Nephron progenitor cell (in vitro differentiated cells): ENCODE measurements at places on chromosomes 12 and 14.

GRCh38 chr12:120668868-120669840 is 17.8 kb upstream of the MLEC start:
- peak; percentile 35 for DNase-seq

DNA sequence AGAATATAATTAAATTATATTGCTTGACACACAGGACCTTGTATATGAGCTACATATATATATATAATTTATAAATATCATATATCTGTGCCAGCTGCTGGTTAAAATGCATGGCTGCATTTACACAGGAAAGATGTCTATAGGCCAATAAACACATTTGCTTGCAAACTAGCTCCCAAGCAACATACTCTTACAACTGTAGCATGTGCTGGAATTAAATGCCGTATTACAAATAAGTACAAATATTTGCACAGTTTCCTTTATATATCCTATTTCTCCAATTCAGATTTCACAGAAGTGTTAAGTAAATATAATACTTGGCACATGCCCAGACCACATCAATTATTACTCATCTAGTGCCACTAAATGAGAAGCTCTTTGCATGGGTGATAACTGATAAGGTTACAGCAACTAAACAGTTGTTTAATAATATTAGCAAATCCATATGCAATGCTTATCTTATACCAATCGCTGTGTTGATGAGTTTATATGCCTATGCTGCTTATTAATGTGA is 66.7 kb upstream of the E2F7 start:
- no peak for DNase-seq

DNA sequence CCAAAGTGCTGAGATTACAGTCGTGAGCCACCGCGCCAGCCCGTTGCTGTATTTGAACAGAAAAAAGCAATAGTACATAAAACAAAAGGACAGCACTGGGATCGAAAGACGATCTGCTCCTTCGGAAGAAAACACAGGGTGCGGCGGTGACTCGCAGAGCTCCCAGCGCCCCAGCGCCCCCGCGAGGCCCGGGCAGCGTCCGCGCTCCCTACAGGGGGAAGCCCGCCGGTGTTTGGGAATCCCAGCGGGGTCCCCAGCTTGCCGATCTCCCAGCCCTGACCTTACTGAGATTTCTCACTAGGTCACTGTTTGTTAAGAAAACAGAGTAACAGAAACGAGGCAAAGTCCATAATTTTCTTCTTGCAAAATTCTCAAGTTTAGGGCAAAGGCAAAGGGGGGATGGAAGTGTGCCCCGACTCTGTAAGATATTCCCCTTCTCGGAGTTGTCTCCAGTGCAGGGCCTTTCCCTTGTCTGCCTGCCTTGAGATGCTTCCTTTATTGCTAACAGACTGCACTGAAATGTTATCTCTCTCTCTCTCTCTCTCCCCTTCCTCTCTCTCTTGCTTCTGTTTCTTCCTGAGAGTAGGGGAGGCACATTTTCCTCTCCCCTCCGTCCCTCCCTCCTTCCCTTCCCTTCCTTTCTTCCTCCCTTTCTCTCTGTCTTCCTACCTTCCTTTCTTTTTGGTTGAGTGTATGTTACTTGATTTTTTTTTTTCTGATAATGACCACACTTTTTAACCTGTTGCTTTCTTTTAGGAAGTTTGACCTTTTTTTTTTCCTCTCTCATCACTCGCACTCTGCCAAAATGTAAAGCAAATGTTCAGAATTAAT is 91.9 kb downstream of the TMEM30B start:
- peak; percentile 74 for DNase-seq

DNA sequence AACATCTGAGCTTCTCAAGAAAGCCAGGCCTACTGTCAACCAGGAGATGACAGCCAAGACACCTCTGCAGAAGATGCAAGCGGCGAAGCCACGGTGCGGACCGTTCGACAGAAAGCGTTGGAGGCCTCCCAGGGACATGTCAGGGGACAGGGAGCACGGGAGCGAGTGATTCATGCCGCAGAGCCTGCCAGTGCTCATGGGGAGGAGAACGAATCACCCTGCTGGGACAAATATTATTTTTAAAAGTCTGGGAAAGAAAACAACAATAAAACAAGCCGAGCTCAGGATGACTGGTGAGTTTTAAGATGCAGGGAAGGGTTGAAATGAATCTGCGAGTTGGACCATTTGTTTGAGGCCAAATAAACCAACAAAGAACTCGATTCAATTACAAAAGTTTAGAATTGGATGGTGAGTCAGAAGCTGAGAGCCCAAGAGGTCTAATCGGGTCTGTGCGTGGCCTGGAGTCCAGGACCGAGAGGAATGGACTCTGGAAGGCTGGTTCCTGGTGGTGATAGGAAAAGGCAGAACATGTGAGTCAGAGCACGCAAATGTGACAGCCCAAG is 91.0 kb downstream of the RBM19 start:
- no peak for DNase-seq

DNA sequence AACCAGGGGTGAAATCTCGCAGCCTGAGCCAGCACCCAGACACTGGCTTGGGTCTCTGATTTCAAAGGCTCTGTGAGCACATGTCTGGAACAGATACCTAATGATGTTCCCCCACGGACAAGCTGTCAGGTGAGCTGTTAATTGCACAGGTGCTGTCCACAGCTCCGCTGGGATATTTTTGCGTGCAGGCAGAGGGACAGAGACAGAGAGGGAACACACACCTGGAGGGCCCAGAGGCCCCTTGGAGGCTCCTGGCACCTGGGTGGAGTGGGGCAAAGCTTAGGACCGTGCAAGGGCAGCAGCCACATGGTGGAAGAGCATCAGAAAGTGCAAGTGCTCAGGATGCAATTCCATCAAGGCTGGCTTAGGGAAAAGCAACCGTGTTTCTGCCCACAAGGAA is 57.3 kb downstream of the ARL6IP4 start:
- DNase-seq, result no peak
